ENCODE measurements at places on chromosomes 11 and 22.

- DNase-seq = no peak
Measured at GRCh38 chr22:38832005-38832978, 11.5 kb downstream of the NPTXR start.

DNA sequence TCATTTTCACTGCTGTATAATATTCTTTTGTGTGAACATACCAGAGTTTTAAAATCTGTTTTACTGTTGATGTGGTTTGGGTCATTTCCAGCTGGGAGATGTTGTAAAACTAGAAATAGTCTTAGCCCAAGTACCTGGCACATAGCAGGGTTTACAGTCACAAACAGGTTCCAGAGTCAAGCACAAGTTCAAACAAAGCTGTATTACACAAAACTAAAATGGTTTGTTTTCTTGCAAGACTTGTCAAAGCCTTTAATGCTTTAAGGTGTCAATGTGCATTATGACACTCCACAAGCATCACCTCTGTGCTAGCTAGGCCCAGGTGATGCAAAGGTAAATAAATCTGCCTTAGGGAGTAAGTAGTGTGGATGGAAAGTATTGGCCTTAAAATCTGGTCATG, 379.1 kb downstream of the MN1 start:
- no peak for DNase-seq

DNA sequence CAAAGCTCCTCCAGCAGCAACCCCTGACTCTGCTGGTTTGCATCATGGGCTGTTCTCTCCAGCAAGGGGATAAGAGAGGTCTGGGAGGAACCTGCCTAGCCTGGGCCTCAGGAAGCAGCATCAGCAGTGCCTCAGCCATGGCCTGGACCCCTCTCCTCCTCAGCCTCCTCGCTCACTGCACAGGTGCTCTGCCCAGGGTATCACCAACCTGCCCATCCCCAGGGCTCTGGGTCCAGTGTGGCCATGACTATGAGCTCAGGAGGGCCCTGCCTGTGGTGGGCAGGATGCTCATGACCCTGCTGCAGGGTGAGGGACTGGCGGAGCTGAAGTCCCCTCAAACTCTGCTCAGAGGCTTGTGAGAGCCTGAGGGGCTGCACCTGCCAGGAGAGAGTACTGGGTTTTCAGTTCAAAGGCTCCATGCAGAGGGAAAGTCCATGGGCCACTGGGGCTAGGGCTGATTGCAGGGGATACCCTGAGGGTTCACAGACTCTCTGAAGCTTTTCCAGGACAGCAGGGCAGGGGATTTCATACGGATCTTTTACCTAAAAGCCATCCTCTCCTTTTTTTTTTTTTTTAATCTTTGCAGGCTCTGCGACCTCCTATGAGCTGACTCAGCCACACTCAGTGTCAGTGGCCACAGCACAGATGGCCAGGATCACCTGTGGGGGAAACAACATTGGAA, 115.8 kb upstream of the IGLL5 start:
- no peak for DNase-seq

- no peak for DNase-seq
Measured at GRCh38 chr11:70487756-70488155, 89.4 kb downstream of the CTTN start.

DNA sequence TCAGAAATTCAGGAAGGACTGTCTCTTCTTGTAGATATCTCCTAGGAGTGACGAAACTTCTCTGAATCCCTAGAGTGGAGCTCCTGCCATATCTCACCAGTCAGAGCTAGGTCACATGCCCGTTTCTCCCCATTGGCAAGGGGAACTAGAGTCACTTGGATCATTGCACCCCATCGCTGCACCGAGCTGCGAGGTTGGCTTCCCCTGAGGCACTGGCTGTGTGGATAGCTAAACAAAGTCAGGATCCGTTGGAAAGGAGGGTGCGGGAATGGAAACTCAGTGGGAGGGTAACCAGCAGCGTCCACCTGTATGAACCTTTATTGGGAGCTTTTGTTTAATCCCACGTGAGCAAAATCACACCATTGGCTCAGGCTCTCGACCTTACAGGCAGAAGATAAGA, 283.8 kb downstream of the BRD1 start:
- DNase-seq = no peak

DNA sequence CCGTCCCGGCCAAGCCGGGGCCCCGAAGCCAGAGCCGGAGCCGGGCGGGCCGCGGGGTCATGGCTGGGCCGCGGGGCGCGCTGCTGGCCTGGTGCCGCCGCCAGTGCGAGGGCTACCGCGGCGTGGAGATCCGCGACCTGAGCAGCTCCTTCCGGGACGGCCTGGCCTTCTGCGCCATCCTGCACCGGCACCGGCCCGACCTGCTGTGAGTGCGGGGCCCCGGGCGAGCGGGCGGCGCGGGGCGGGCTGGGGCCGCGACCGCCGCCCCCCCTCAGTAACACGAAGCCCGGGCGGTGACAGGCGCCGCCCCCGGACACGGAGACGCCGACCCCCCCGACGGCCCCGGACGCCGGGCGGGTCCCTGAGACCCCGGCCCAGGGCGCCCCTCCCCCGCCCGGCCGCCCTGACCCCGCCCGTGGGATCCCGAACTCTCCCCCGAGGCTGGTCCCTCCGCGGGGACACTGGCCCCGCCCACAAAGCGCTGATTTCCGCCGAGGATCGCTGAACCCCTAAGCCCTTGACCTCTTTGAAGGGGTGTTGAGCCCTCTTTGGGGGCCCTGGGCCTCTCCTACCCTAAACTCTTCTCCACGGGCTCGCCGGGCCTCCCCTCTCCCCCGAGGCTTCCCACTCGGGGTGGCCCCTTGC, 389 bp downstream of the MICALL1 start:
- DNase-seq = no peak

DNA sequence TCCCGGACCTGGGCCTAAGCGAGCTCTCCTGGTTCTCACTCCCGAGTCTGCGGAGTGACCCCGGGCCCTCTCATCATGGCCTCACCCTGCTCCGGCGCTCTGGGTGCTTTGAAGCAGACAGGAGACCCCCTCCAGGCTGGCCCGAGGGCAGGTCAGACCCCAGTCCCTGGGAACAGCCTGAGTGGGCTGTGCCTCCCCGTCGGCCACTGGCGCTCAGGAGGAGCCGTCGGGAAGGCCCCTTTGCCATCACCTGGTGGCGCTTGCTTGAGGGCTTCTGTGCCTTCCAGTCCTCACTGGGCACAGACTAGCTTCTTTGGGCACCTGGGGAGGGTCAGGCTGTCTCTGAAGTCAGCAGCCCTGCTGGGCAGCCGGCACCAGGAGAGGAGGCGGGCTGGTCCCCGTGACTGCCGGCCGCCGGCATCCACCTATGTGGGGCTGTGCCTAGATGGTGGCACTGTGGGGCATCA, 6.7 kb downstream of the BRSK2 start:
- no peak for DNase-seq

DNA sequence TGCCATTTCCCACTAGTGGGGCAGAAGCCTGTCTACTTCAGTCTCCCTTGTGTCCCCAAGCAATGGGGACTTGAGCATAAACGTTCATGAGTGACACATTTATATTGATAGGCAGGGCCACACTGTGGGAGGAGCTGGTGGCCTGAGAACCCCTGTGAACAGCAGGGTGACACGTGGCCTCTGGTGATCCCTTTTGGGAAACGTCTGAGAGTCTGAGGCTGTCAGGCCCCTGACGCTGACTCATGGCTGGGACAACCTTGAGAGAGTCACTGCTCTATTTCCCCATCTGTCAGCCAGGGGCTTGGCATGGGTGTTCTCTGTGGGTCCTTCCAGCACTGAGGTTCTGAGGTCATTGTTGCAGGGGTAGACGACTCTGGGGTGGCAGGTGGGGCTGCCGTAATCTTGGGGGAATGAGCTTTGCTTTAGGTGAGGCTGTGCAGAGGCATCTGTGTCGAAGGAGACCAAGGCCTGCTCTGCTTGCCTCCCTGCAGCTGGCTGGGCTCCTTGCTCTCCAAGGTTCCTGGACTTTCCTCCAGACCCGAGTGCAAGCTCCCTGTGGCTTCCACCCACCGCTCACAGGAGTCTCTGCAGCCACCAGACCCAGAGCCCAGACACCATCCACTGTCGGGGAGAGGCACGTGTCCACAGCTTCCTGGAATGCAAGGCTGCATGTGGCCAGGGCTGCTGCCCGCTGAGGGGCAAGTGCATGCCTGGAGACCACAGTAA, 54.7 kb downstream of the SMIM38 start:
- DNase-seq = no peak

- DNase-seq = peak; percentile 65
Measured at GRCh38 chr11:69220561-69221051, 64.9 kb downstream of the SMIM38 start.

GRCh38 chr11:128708660-128709059, 14.8 kb downstream of the FLI1 start:
- no peak for DNase-seq

- DNase-seq = no peak
Measured at GRCh38 chr11:125124618-125124992, 13.2 kb upstream of the TMEM218 start.
